NCI-H2081 treated with DMSO at 0.1 percent for 48 hours (cell line): ENCODE measurements at places on chromosomes 12 and 14.

- no peak for DNase-seq
Measured at GRCh38 chr14:22748631-22749068, 17.8 kb upstream of the OXA1L start.

DNA sequence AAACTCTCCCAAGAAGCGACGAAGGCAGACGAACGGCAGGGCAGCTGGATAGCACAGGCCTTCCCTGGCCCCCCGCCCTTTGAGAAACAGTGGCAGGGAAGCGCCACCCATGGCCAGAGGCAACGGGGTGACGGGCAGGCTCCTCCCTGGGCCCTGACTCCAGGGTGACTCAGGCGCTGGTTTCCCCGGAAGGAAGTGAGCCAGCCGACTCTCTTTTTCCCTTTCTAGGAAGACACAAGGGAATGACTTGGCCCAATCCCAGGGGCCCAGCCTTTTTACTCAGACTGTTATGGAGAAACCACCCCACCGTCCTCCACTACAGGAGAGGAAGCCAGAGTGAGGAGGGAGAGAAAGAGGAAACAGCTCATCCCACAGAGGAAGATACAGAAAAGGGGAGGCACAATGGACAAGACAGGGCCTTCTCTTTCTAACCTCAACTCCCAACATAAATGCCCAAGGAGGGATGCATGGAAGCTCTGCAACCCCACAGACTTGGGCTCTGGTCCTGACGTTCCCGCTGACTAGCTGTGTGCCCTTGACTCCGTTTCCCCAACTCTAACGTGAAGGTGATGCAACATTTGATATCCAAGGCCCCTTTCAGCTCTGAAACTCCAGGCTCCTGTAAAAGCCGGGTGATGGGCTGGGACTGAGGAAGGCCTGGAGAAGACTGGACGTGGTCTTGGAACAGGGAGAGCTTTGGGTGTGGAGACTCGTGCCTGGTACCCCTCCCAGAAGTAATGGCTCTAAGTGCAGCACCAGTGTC is 27.9 kb downstream of the ACTN1 start:
- no peak for DNase-seq

DNA sequence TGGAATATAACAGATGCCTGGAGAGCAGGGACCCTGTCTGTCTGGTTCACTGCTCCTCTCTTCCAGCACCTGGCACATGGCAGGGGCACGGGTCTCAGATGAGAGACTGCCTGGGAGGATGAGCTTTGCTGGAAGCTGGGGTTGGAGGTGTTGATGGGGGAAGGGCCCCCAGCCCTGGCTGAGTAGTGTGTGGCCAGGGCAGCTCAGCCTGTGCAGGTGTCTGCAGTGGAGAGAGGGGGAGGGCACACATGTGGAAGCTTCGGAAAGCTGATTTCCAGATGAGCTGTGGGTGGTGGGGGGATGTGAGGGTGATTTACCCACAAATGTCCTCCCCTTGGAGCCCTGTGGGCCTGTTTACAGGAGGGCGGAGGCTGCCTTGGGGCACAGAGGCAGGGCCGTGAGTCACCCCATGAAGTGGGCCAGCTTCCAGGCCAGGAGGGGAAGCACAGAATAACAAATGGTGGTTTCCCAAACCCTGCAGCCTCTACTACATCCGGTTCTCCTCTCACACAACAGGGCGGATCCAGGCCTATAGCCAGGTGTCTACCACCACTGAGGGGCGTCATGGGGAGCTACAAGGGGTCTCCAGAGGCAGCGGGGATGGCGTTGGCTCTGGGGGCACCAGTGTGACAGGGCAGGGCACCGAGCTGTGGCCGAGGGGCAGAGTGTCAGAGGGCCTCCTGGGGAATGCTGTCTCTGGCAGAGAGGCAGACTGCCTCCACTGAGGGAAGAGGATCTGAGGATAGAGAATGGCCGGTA is 11.0 kb downstream of the KRT7 start:
- peak; percentile 68 for DNase-seq

DNA sequence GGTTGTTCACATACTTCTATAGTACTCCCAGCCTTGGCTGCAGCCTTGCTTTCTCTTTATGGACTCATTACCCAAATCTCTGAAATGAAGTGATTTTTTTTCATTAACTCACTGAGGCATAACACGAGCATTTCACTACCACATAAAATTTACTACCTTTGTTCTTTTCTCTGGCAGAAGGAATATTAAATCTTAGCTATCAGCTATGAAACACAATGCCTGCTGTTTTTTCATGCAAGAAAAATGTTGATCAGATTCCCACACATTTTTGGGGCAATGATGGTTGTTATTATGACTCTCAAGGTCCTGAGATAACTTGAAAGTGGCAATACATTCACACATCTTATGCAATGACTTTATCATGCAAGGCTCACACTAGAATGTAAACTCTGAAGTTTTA is 225.3 kb upstream of the ATP2B1 start:
- DNase-seq: no peak

DNA sequence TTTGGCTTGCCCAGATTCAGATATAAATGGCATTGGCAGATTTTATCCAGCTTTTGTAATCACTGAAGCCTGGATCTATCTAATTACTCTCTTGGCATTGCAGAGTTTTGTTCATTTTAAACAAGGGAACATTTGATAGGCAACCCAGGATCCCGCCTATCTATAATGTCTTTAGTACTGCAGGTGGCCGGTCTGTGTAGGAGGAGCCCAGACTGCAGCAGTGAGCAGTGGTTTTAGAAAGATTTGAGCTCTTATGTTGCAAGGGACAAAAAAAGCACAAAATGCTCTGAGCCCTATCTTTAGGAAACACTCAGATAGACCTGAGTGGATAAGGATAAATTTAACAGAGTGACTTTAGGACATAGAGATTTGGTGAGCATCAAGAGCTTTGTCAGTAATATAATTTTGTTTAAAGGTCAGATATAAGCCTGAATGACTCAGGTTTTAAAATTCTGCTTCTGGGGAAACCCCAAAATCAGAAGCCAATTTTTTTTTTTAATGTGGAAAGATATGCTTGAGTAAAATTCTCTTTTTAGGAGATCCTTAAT is 165.5 kb downstream of the SLC5A8 start:
- no peak for DNase-seq

GRCh38 chr14:54366736-54367735 is 29.8 kb upstream of the CDKN3 start:
- DNase-seq: no peak

- DNase-seq: no peak
Measured at GRCh38 chr12:49598527-49598926, 6.9 kb downstream of the FAM186B start.

DNA sequence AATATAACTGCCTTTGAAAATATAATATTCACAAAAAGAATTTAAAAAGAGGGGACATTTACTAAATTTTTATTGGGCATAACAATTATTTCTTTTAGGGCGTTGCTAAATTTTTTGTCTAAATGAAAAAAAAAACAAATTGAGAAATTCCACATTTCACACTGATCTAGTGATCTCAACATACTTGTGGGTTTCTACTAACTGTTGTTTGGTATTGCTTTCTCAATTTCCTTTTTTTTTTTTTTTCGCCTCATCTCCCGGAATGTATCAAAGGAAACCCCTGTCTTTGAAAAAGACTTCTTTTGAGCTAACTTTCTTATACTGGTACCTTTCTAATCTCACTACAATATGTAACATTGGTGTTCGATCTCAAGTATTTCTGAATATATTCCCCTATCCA is at the start of gene CLEC4D:
CLEC4D (plus strand) TSS at position 248 of the 400 bp plus-strand sequence. CDS start 230 bp downstream, outside the sequence.
- DNase-seq: no peak

DNA sequence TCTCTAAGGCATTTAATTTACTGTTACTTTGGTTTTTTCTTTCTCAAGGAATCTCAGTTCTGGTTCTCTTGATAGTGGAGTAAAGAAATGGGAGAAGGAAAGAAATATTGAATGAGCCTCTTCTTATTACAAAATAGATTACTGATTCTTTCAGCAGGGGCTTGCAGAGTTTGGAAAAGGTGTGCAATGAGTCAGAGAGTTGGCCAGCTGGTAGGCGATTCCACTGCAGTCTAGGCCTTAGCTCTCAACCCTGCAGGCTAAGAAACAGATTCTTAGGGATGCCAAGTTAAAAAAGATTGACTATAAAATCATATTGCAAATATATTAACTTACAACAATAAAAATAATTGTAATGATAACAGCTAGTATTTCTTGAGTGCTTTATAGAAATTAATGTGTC is 25.8 kb downstream of the NR1H4 start:
- DNase-seq: no peak

DNA sequence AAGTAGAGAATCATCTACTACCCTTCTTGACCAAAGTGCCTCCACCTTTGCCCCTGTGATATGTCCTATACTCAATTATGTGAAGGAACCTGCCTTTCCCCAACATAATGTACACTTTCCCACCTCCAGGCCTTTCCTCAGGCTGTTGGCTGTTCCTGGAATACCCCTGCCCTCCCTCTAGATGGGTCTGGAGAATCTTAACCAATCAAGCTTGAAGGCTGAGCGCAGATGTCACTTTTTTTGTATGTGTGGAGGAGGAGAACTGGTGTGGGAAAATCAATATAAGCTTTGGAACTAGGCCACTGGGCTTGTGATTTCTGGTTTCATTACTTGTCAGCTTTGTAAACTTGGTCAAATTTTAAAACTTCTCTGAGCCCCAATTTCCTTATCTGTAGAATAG is 4.7 kb downstream of the BMAL2 start:
- no peak for DNase-seq

DNA sequence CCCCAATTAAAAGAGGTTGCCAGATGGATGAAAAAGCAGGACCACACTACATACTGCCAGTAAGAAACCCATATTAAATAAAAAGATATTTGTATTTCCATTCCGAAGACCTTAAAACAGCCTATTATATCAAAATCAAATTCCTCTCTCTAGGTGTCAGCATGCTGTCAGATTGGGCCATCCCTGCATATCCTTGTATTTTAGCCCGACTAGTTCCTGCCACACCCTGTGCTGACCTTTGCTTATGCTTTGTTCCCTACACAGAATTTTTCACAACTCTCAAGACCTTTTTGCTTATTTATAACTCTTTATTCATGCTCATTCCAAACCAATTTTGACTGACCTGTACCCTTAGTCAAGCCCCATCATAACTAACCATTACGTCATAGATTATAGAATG is 12.8 kb downstream of the GSKIP start:
- no peak for DNase-seq

DNA sequence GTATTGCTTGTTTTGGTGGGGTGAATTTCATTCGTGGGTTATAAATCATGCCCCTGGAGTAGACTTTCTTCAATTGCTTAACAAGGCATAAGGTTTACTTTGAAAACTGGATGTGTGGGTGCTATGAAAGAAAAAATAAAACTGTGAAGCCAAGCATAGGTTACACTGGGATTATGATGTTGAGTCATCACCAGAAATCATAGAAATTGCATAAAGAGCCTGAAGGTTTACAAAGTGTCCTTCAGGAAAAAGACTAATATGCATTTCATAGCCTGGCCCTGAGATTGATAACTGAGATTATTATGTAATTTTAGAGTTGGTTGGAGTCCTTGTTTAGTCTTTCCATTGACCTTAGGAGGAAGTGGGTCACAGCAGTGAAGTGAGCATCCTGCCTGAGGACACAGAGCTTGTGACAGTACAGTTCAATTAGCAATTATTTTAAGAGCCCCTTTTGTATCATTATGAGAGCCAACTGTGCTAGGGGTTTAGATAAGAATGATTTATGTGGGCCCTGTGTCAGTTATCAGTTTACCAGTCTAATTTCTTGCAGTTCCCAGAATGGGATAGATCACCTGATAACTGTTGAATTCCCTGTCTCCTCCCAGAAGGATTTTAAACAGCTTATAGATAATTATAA is 13.6 kb downstream of the LRRK2 start:
- no peak for DNase-seq

DNA sequence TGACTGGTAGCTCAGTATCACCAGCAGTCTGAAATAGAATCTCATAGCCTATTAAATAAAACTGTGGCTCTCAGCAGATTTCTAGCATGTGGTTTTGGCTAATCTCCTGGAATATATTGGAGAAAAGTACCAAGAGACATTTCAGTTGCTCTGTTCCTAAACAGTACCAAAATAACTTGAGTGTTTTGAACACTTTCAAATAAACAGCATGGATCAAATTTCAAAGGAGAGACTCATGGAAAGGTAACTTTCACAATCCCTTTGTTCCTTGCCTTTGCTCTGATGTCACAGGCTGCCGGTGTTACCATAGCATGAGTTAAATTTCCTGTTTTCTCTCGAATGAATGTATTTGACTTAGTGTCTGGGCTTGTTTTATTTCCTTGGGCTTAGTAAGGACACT is 3.4 kb downstream of the ARG2 start:
- DNase-seq: no peak

DNA sequence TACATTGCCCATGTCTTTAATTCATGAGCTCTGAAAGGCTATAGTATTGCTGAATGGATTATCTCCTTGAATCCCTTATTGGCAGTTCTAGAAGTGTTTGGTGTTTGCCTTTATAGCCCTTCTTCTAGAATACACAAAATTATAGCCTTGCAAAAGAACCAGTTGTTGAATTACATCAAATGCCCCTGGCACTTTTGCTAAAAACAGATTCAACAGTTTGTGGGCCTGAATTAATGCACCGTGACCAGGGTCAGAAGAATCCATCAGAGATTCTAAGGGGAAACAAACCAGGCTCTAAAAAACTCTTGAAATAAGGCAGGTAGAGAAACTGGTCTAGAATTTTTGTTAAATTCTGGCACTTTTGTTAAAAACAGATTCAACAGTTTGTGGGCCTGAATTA is 197.8 kb downstream of the SOX5 start:
- DNase-seq: no peak

DNA sequence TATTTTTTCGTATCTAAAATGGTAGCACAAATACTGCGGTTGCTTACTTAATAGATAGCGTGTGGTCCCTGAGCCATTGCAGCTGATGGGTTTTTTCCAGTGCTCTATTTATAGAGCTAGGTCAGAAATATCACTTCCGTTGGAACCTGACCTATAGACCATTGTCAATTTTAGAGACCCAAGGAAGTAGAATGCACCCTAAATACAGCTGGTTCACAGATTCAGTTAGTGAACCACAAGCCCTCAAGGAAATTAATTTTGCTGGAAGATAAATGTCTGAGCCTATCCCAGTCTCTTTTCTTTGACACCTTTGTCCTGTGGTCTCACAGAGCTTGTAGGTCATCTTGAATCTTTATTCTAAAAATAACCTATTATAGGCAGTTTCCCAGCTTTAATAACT is 391.0 kb downstream of the ZFP36L1 start:
- no peak for DNase-seq

DNA sequence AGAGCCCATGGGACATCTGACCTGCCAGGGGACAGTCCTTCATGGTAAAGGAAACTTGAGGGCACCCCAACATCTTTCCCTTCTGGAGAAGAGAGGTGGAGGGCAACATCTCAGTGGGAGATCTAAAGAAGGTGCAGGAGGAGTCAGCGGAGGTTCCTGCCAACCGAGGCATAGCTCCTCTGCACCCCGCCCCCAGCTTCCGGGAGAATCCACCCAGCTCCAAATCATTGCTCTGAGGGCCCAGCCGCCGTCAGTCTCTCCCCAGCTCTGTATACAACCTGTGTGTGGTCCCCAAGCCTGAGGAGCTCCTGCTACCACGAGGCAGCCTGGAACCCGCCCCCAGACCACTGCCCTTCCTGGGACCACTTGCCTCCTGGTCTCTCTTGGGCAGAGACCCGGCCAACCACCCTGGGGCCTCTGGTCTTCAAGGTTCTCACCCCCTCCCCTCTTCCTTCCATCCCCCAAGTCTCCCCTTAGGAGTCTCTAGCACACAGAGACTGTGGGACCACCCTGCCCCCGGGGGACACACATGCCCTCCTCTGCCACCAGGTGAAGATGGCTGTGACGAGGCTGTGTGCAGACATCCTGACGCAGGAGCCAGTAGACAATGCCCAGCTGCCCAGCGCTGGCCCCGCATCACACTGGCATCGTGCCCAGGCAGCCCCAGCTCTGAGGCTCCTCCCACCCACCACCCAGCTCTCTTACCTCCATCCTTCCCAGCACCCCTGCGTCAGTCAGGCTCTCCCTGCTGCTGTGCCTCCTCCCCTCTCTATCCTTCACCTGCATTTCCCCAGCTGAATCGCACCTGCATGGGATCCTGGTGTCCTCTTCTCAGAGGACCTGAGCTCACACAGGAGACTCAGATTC is 13.0 kb upstream of the NUDT14 start:
- peak; percentile 39 for DNase-seq
